Germinal center (tissue), 1 donor: ENCODE measurements at places on chromosomes 13 and 19.

GRCh38 chr13:99553033-99553432, 51.8 kb downstream of the TM9SF2 start:
- no peak for DNase-seq

DNA sequence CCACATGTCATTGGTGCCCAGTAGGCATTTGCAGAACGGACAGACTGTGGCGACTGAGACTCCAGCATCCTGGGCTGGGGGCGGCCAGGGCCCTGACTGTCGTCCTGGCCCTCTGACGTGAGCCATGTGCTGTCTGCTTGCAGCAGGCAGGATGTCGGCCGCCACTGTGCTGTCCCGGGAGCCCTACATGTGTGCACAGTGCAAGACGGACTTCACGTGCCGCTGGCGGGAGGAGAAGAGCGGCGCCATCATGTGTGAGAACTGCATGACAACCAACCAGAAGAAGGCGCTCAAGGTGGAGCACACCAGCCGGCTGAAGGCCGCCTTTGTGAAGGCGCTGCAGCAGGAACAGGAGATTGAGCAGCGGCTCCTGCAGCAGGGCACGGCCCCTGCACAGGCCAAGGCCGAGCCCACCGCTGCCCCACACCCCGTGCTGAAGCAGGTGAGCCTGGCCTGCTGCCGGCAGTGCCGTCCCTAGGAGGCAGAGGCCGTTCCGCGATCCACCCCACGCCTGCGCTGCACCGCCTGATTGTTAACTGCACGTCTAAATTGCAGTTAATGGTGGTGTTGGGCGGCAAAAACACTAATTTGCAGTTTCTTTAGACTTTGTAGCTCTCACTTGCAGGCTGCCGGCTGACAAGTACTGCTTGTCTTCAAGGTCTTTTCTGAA, 14.2 kb downstream of the TSSK6 start:
- no peak for DNase-seq

GRCh38 chr13:97142452-97142851, 79.7 kb upstream of the MBNL2 start:
- DNase-seq = no peak

DNA sequence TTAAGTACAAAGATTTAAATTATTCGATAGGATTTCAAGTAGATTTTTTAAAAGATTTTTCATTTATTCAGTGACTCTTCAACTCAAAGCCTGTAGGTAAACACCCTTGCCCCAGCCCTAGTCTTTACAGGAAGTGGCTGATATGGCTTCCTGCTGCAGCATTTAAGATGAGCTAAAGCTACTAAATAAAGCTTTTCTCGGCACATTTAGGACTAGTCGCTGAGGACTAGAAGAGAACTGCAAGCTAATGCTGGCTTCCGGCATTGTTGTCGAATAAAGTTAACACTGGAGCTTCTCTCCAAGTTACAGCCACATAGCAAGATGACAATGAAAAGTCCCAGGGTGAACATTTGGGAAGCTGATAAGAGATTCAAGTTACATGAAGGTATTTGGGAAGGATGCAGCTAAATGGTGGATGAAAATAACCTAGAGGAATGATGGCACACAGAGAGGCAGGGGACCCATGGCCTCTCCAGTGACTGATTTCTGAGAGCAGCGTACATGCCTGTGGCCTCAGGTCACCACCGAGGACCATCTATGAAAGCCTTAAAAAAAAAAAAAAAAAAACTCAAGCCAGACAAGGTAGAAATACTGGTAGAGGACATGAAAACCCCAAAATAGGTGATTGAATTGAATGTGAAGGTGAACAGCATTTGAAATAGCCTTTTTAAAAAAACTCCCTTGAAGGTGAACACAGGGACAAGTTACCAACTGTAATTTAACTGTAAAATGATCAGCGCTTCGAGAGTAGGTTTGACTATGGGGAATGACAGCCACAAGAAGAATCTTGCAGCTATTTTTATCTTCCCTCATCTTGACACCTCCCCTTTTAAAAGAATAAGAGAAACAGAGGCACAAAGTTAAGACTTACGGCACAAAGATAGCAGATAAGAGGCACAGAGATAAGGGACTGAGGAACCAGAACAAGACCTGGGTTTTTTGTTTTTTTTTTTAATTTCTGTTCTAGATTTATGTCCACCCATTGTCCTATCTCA, 155.4 kb downstream of the DCT start:
- DNase-seq = peak; percentile 6

GRCh38 chr13:113545455-113545930, 39.1 kb upstream of the TFDP1 start:
- no peak for DNase-seq

DNA sequence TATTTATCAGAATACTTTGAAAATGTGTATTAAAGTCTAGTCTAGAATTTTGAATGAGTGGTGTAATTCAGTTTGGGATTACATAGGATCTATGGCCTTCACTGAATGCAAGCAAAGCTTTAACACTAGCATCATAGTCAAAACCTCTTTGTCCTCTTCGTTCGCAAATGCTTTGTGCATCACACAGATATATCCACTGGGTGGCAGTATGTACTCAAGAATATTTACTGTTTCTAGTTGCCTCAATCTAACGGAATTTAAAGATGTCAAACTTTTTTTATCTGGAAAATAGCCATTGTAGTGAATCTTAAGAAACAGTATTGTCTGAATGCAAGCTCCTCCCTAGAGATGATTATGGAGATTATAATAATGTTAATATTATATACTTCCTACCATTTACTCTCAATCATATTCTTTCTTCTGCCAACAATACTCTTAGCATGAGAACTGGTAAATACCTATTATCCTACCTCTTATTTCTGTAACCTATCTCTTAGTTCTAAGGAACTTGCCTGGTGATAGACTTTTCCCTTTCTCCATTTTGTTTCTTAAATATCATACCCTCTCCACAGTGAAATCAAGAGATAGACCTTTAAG, 25.8 kb downstream of the LACC1 start:
- DNase-seq = peak; percentile 45

GRCh38 chr13:113936166-113936965, 37.5 kb downstream of the C13orf46 start:
- no peak for DNase-seq

DNA sequence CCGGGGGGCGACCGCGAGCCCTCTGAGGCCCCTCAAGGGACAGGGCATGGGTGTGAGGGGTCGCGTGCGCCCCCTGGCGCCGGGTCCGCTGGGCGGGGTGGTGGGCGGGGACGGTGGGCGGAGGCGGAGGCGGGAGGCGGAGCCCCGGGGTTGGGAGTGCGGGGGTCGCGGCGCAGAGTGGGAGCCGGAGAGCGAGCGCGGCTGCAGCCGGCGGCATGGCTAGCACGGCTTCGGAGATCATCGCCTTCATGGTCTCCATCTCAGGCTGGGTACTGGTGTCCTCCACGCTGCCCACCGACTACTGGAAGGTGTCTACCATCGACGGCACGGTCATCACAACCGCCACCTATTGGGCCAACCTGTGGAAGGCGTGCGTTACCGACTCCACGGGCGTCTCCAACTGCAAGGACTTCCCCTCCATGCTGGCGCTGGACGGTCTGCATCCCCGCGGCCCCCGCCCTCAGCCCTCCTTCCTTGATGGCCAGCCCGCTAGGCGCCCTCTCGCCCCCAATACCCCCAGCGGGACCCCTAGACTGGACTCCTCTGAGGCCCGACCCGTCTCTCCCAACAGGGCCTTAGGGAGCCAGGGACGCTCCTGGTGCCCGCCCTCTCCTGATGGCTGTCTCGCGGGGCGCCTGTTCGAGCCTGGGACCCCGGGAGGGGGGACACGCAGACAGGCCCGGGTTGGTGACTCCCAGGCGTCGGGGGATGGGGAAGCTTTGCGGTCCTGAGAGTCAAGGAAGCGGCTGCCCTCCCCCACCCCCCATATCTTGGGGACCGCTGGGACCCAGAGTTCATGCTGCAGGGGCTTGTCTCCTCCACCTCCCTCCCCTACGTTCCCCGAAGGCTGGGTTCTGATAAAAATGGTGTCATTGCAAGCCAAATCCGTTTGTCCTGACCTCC, at the start of gene CLDN10:
TSS of gene CLDN10 (plus strand) at position 182 of the 903 bp plus-strand sequence. CDS start at position 216, 34 bp downstream.
- DNase-seq = peak; percentile 47

DNA sequence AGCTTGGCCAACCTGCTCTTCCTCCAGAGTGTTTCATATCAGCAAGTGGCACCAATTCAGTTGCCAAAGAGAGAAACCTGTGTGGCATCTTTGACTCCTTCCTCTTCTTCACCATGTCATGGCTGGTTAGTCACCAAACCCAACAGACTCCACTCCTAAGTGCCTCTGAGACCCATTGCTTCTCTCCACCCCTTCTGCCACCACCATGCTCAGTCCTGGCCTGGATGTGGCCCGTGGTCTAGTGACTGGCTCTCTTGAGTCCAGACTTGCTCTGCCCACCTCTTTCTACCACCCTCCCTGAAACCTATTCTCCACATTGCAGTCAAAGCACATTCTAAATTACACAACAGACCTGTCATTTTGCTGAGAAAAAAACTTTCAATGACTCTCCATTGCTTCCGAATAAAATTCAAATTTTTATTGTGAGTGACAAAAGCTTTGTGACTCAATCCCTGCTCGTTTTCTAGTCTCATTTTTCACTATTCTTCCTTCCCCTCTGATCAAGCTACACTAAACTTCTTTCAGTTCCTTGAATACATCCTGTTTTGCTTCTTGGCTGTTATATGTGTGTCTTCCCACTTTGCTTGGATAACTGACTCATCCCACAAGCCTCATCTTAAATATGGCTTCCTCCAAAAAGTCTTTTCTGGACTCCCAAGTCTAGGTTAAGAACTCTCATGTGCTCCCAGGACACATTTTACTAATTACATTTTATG, 12.0 kb upstream of the TNFSF11 start:
- no peak for DNase-seq

- DNase-seq = no peak
Measured at GRCh38 chr13:94860981-94861407, 148.6 kb upstream of the SOX21 start.

DNA sequence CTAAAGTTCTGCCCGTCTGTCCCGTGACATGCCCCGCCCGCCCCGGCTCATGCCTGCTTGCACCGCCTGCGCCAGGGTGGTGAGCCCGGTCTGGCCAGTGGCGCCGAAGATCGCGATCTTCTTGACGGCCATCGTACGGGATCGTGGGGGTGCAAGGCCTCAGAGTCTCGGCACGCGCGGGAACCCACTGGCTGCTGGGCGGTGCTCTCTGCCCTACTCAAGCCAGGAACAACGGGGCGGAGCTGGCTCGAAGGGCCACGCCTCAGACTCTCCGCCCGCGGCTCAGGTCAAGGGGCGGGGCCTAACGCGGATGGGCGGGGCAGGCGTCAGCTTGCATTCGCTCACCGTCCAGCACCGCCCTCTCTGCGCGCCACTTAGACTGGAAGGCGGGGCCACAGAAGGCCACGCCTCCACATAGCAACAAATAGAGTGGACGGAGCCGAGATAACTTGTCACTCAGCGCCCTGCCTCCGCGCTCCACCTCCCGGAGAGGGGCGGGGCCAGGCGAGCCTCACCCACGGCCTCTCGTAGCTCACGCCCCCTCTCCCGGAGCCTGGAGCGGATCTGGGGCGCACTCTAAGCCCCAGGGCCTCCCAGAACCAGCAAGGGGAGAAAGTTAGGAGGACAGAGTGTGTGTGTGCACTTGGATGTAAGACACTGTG, at the start of gene BLVRB:
TSS of gene BLVRB (minus strand) at position 189 of the 662 bp plus-strand sequence. CDS start at position 132, 57 bp downstream.
- peak; percentile 97 for DNase-seq

DNA sequence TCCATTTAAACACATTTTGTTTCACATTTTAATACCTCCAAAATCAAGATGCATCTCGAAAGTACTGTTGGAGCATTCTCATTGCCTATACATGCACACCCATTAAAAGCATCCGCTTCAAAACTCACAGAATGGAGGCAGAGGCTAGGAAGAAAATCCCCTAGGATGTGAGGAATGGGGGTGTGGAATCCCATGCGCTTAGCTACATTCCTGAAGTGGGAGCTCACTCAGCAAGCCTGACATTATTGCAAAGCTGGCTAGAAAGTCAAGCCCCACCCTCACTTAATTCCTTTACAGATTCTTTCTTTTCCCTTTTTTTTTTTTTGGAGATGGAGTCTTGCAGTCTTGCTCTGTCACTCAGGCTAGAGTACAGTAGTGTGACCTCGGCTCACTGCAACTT, 4.6 kb upstream of the FAM32A start:
- no peak for DNase-seq

GRCh38 chr13:109627649-109628048, 158.7 kb downstream of the IRS2 start:
- DNase-seq = no peak

- no peak for DNase-seq
Measured at GRCh38 chr13:111589992-111590391, 269.6 kb downstream of the TEX29 start.

- no peak for DNase-seq
Measured at GRCh38 chr13:23081220-23081619, 99.6 kb upstream of the SGCG start.

DNA sequence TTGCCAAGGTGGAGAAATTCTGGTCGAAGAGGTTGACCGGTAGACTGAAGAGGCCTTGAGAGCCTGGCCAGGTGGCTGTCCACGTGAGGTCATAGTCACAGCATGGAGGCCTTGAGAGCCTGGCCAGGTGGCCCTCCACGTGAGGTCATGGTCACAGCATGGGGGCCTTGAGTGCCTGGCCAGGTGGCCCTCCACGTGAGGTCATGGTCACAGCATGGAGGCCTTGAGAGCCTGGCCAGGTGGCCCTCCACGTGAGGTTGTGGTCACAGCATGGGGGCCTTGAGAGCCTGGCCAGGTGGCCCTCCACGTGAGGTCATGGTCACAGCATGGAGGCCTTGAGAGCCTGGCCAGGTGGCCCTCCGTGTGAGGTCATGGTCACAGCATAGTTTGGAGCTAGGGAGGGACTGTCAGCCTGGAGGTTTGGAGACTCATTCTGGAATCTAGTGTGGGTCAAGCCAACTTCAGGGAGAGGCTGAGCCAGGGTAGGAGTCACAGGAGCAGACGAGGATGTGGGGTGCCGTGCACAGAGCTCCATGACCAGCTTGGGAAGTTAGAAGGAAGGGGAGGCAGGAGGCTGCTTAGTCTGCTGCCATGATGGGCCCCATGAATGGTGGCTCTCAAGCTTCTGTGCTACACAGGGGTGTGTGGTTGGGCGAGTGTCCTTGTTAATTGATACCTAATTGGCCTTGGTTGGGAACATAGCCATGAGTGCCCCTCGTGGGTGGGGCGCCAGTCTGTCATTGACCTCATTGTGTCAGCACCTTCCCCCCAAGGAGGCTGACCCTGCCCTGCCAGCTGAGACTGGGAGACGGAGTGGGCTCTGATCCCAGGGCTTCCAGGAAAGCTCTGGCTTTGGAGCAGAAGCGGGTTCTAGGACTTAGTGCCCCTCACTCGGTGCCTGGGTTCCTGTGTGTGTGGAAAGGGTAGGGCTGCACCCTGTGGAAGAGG, 4.0 kb downstream of the LENG9 start:
- no peak for DNase-seq

- DNase-seq = no peak
Measured at GRCh38 chr13:33794576-33794975, 23.4 kb upstream of the RFC3 start.

- no peak for DNase-seq
Measured at GRCh38 chr13:77904031-77904430, 14.6 kb downstream of the EDNRB start.

- DNase-seq = no peak
Measured at GRCh38 chr13:64591971-64592370, 2638.2 kb downstream of the PCDH9 start.

GRCh38 chr19:49551531-49551930, 23.7 kb downstream of the RCN3 start:
- no peak for DNase-seq

- DNase-seq = no peak
Measured at GRCh38 chr13:85970727-85971126, 171.5 kb upstream of the SLITRK6 start.

GRCh38 chr13:76991432-76991795, 467 bp upstream of the CLN5 start:
- DNase-seq = peak; percentile 48

GRCh38 chr19:45245826-45246225, 619 bp upstream of the EXOC3L2 start:
- DNase-seq = no peak

GRCh38 chr19:47057328-47057727, 8.9 kb upstream of the TMEM160 start:
- no peak for DNase-seq
